ENCODE measurements at places on chromosomes 1 and 21.

GRCh38 chr1:1330366-1331067, 563 bp upstream of the TAS1R3 start:
- DNase-seq: no peak

- no peak for DNase-seq
Observed at GRCh38 chr1:46278807-46279206, 24.6 kb downstream of the LRRC41 start.

DNA sequence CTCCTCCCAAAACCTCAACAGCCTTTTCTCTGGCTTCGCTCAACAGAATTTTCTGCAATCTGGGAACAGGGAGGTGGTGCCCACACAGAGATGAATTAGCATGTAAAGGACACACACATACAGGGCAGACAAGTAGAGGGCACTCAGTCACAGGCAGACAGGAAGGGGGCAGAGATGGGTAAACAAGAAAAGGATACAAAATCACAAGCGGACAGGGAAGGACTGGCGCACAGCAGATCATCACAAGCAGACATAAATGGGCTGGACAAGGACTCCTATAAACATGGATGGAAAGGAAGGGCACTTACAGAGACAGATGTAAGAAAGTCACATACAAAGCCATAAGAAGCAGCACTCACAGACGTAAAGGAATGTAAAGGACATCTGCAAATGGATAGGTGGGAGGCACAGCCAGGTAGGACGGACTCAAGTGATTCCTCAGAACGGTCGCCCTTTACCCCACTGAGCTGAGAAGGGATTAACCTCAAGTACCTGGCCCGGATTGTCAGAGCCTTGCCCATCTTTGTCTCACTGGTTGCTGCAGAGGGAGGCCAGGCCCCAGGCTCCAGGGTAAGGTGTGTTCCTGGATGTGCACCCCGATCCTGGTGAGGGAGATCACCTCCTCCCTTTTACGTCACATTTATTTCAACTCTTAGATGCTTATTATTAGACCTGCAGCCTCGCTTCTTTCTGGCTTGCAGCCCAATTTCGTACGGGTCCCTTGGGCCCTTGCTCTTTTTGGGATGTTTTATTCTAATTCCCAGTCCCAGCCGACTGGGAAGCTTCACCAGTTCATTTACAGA, 836 bp upstream of the PRCC start:
- no peak for DNase-seq

- no peak for DNase-seq
Observed at GRCh38 chr1:215539803-215540570, 27.1 kb upstream of the KCTD3 start.

DNA sequence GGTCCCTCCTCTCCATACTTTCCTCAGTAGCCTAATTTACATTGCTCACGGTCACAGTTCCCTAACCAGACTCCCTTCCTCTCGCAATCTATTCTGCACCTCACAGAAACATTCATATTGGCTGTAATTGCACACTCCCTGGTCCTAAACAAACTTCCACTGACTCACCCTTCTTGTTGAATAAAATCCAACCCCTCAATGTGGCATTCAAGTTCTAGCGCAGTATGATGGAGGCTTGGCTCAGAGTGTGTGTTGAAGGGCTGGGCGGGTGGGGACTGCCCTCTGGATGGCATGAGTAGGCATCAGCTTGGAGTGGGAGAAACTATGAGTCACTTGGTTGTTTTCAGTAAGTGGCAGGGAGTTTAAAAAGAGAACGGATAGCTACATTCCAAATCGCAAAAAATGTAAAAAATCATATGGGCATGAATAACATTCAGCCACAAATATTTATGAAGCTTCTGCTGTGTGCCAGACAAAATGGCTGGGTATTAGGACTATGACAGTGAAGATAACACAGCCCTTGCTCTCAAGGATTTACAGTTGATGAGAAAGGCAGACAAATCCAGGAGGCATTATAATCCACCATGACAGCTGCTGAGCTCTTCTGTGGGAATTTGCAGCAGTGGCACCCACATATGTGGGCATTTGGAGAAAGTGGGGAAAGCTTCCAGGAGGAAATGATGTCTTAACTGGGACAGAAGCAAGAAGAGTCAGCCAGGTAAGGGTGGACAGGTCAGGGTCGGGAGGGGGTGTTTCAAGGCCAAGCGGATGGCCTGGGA, 42.2 kb upstream of the LYST start:
- no peak for DNase-seq

DNA sequence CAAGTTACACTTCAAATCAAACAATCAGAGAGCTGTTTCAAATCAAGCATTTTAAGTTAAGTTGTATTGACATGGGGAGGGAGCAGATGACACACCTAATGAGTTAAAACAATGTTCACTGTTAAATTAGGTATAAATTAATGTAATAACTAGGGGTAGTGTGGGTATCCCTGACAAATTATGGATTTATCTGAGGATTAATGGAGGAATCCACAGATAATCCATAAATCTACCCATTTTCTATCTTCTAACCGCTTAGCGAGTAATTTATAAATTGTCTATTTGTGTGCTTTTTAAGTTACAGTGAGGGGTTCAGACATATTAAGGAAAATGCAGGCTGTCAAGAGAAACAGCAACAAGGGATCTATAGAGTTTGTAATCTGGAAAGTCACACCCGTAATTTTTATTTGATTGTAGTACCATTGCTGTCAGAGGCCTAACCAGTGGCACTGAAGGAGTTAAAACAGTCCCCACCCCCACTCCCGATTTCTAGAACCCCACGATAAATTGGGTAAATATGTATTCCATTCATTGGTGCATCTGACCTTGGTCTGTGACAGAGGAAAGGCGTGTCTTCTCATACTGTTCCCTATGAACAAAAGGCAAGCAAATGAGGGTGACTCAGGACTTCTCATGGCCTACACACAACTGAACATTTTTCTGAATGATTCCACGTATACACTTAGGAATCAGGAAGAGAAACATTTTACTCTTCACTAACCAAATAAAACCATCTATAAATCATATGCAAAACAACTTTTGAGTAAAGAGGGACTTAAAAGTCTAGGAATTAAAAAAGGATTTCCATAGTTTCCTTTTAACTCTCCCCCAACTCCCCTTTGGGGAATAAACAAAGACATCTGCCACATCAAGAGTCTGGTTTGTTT, 7.4 kb downstream of the IRF2BP2 start:
- peak; percentile 50 for DNase-seq

DNA sequence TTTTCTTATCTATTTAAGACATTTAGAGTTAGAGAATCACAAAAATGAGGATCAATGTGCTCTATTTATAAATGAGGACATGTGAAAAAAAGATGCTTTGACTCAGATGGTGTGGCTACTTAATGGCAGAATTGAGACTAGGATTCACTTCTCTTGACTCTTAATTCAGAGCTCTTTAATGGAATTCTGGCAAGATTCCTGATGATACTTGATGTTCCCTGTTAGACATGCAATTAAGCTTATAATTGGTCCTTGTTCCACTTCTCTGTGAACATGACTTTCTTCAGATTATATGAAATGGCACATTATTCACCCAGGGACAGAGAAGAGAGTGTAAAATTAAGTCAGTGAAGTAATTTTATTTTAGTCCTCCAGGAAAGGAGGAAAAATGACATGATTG, 165.3 kb downstream of the LRRC7 start:
- no peak for DNase-seq

GRCh38 chr1:212495766-212496494, 63.2 kb downstream of the NENF start:
- no peak for DNase-seq

- DNase-seq: no peak
Observed at GRCh38 chr1:70327306-70328076, 27.0 kb downstream of the ANKRD13C start.

DNA sequence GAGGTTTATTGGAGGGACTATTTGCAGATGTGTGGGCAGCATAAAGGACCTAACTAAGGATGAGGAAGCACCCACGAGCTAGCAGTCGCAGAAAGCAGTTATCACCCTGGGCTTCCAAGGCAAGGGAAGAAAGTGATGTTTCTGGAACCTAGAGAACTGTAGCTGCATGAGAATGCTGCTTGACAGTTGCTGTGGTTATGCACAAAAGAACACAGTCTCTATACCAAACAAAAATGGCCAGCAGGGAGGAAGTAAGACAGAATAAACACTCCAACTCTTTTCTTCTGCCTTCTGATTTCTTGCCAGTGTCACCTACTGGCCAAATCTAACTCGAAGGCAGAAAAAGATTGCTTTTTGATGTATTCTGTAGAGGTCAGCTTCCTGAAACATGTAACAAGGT, 190.2 kb downstream of the RASAL2 start:
- DNase-seq: no peak

DNA sequence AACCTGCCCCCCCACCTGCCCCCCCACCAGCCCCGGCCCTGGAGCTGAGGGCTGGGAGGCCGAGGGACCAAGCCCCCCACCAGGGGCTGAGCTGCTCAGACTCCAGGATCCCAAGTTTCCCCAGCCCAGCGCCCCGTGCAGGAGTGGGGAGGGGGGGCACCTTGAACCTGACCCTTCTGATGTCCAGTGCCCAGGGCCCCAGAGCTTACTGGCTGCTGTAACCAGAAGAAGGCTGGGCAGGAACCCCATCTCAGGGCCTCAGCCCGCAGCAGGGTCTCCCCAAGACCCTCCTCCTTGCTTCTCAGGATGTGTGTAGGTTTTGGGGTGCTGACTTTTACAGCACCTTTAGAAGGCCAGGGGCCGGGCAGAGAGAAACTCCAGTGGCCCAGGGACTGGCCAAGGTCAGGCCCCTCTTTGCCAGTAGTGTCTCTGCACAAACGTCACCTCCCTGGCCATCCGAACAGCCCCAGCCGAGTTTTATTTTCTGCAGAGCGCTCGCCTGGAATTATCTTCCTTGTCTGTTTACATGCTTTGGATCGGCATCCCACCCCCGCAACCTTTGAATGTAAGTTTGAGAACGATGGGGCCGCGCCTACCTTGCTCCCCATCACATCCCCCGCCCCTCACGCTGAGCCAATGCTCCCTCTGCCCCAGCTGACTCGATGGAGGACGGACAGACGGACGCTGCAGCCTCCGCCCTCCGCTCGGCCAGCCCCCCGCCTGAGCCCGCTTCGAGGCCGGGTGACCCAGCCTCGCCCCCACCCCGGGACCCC, 70.1 kb upstream of the CASZ1 start:
- DNase-seq: no peak

DNA sequence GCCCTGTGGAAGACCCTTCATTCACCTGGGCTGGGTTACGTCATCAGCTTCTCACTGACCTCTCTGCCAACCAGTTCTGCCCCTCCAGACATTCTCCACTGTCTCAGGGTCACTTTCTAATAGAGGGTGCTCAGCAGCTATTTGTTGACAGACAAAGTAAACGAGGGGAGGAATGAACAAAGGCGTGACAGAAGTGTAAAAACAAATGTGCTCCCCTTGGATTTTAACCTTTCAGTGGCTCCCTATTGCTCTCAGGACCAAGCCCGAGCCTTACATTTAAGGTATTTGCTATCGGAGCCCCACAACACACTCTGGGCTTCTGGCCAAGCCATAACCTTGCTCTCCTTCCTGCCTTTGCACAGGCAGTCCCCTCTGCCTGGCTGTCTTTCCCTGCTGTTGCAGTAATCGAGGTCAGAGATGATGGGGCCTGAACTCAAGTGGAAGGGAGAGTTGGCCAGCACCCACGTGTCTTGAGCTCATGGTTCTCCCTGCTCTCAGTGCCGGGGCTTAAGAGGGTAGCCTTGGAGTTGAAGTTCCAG, 9.3 kb upstream of the MARCKSL1 start:
- DNase-seq: no peak

DNA sequence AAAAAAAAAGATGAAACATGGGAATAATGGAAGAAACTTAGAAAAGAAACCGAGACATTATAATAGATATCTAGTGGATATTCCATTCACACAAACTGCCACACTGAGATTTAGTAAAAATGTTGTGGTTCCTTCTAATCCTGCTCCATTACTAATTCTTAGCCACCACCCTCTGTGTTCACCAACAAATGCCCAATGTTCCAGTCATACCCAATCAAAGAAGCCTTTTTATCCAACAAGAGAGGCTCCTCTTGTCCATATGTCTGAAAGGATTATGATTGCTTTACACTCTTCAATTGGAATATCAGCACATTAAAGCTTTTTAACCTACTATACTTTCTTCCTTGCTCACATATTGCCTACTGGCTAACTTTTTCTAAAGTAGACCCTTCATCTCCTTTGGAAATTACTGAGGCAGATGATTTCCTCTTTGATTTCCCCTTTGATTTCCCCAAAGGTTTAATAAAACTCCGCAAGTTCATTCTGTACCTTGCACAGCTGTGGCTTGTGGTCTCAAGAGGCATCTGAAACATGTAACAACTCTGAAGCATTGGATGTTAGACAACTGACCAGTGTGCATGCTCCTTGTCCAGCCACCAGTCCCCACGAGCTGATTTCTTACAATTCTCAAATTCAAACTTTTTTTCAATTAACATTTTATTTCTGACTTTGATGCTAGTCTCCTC, 305.6 kb upstream of the LYPLAL1 start:
- DNase-seq: no peak

GRCh38 chr1:119080586-119080985, 59.9 kb downstream of the WARS2 start:
- DNase-seq: no peak

- no peak for DNase-seq
Observed at GRCh38 chr1:167229719-167230385, 9.2 kb downstream of the POU2F1 start.

Data from activated CD8-positive, alpha-beta memory T cell treated with anti-CD3 and anti-CD28 coated beads, Interleukin-2, amount 10 ng/mL, durations not matched to agents 7 days and 5 days (primary cell).